ENCODE measurements at places on chromosomes 11 and 22. TPM values are rescaled to one million over a fixed set of nuclear protein-coding genes. Genes with fewer than 3 reads are reported as not detected.

MS4A12 gene
- total RNA-seq = not detected

OR10A6 gene
- total RNA-seq = not detected

CSF2RB gene
- total RNA-seq = 0.54 TPM

CABP7 gene
- not detected for total RNA-seq

MUC2 gene
- not detected for total RNA-seq

- H3K27ac ChIP-seq = no peak overlapping the region
- no peaks in the 10 kb centered on the region for H3K4me1 ChIP-seq
- peaks cover 4% of the 10 kb centered on the region for H3K27me3 ChIP-seq
- DNase-seq = no peak
These were observed 217.0 kb downstream of the NAV2 start for GRCh38 chr11:19929655-19930054.

DNA sequence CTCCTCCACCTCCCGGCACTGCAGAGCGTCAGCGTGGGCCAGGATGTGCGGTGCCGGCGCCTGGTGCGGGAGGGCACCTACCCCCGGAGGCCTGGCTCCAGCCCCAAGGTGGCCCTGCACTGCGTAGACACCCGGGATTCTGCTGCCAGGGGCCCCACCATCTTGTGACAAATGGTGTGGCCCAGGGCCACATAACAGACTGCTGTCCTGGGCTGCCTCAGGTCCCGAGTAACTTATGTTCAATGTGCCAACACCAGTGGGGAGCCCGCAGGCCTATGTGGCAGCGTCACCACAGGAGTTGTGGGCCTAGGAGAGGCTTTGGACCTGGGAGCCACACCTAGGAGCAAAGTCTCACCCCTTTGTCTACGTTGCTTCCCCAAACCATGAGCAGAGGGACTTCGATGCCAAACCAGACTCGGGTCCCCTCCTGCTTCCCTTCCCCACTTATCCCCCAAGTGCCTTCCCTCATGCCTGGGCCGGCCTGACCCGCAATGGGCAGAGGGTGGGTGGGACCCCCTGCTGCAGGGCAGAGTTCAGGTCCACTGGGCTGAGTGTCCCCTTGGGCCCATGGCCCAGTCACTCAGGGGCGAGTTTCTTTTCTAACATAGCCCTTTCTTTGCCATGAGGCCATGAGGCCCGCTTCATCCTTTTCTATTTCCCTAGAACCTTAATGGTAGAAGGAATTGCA is 13.5 kb downstream of the TSKU start:
- no peak for DNase-seq
- no peaks in the 10 kb centered on the region for H3K27me3 ChIP-seq
- H3K27ac ChIP-seq = no peak overlapping the region
- H3K36me3 ChIP-seq = no peaks in the 10 kb centered on the region

DNA sequence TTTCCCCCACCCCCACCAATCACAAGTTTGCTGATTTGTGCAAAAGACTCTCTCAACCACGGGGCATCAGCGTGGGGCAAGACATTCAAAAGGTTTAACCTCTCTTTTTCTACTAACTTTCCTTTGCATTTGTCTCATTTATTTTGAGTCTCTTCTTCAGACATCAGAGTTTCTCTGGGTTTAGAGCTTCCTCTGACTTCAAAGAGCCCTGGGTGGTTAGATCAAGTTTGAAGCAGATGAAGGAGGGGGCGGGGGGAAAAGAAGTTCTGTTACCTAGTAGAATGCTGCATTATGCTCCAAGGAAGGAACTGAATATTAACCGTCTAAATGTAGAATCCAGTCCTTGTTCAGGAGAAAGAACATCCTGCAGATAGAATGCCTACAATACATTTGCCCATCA is 24.5 kb downstream of the GAS2 start:
- peak overlapping the region; percentile 33 for H3K4me3 ChIP-seq
- DNase-seq = peak; percentile 30
- peaks cover 14% of the 10 kb centered on the region for H3K4me1 ChIP-seq
- peak overlapping the region; percentile 61 for H3K27ac ChIP-seq

DNA sequence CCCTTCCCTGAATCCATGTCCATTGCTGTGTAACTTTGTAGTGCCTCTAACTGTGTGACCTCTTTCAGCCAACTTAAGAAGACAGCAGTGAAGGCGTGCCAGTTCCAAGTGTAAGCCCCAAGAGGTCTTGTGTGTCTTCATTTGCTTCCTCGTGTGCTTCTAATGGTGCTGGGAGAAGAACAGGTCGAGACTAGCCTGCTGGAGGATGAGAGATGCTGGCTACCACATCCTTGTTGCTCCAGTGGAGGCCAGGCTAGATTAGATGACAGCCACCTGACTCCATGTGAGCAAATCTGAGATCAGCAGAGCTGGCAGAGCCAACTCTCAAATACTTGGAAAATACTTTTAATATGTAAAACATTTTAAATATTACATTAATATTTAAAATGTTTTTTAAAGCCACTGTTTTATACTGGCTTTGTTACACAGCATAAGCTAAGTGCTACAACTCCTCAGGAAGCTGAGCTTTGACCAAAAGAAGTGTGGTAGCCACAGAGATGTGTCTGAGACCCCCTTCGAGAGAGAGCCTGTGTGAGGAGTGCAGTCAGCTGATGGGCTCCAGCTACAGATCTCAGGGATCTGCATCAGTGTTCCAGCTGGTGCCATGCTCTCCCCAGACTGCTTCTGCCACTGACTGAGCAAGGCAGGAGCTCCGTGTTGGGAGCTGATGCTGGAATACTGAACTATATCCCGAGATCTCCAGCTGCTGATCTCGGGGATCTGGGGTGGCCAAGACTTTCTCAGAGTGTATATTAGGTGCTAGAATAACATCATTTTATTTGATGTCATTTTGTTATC is 8.9 kb downstream of the KCNJ11 start:
- no peaks in the 10 kb centered on the region for H3K36me3 ChIP-seq
- H3K27ac ChIP-seq = no peak overlapping the region
- H3K27me3 ChIP-seq = peaks cover 2% of the 10 kb centered on the region
- H3K4me1 ChIP-seq = no peaks in the 10 kb centered on the region

DNA sequence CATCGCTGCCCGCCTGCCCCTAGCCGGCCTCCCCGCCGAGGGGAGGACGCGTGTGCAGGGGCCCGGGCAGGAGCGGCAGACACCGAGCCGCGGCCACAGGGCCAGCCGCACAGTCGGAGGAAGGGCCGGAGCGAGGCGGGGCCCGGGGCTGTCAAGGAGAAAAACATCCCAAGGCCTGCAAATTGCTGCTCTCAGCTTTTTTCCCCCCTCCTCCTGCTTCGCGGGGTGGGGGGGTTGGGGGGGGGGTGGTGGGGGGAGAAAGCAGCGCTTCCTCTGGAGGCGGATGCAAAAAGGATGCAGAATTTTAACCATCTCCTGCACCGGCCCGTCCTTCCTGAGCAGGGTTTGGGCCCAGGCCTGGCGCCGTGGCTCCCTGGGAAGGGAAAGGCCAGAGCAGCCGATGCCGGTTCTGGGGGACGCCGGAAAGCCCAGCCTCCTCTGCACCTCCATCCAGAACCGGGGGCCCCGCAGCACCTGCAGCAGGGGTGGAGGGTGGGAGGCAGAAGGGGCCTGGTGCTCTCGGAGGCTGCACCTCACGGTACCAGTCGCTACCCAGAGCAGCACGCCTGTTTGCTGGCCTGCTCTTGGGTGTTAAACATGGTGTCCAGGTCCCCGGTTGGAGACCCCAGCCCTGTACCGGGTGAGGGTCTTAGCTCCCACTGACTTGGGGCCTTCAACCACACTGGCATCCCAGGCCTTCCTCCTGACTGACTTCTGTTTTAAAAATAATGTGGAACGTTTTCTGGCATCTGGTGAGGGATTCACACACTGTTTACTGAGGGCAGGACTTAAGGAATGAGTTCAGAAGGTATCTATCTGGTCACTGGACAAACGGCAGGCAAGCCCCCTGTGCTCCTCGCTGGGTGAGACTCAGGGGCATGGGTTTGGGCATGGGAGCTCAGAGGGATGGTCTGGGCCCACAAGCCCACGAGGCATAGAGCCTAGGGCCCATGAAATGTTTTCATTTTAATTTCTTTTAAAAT is 77.4 kb upstream of the WNT7B start:
- peaks cover 62% of the 10 kb centered on the region for H3K4me1 ChIP-seq
- H3K27ac ChIP-seq = peak overlapping the region; percentile 95
- DNase-seq = peak; percentile 56
- no peaks in the 10 kb centered on the region for H3K27me3 ChIP-seq
- H3K36me3 ChIP-seq = peaks cover 3% of the 10 kb centered on the region

DNA sequence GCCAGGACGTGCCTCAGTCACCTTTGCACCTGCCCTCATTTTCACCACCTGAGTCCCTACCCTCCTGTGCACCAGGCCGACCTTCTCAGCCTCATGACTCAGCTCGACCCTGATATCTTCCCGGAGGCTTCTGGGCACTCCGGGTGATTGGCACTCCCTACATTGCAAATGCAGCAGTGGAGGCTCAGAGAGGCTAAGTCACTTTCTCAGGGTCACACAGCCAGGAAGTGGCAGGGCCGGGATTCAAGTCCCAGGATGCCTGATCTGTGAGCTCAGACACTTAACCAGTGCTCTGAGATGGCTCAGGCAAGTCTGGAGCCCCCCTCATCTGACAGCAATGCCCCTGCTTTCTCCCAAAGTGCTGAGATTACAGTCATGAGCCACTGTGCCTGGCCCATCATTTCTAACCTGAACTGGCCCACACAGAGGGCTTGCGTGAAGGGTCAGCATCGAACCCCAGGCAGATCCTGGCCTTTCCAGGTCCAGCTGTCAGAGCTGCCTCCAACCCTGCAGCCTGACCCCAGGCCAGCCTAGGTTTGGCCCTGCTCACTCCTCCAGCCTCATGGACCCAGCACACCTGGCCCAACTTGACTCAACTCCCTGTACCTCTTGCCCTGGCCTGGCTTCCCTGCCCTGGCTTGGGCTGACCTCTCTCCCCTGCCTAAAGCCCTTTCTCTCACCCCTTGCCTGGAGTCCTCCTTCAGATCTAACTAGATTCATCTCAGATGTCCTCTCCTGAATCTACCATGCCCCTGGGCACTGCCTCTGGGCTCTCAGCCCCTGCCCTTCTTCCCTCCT is 40.7 kb upstream of the RTL6 start:
- no peaks in the 10 kb centered on the region for H3K36me3 ChIP-seq
- no peak overlapping the region for H3K27ac ChIP-seq
- H3K27me3 ChIP-seq = peaks cover 6% of the 10 kb centered on the region
- no peak overlapping the region for H3K4me3 ChIP-seq
- DNase-seq = no peak
- H3K4me1 ChIP-seq = peaks cover 2% of the 10 kb centered on the region

- H3K4me3 ChIP-seq = peak overlapping the region; percentile 93
- H3K4me1 ChIP-seq = peaks cover 58% of the 10 kb centered on the region
- DNase-seq = peak; percentile 42
- peaks cover 36% of the 10 kb centered on the region for H3K36me3 ChIP-seq
These were observed 824 bp upstream of the CBX6 start for GRCh38 chr22:38872831-38873248.

DNA sequence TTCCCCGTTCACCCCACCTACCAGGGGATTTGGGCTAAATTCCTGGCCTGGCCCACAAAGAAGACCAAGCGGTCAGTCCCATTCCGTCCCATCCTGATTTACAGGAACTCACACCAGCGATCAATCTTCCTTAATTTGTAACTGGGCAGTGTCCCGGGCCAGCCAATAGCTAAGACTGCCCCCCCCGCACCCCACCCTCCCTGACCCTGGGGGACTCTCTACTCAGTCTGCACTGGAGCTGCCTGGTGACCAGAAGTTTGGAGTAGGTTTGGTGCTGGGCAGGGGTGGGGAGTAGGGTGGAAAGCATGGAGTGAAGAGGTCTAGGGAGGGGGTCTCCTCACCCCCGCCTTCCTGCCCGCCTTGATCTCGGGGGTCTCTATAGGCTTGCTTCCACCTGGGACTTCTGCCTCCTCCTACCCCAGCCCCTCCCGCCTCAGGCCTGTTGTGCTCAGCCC is at the start of gene SERPING1:
Gene SERPING1, plus strand, starts transcription at position 225 of the 455 bp plus-strand sequence. CDS start 586 bp downstream, outside the sequence.
- H3K36me3 ChIP-seq = no peaks in the 10 kb centered on the region
- no peak for DNase-seq
- no peak within 1 kb of the TSS for H3K27ac ChIP-seq
- H3K27me3 ChIP-seq = peaks cover 22% of the 10 kb centered on the region

DNA sequence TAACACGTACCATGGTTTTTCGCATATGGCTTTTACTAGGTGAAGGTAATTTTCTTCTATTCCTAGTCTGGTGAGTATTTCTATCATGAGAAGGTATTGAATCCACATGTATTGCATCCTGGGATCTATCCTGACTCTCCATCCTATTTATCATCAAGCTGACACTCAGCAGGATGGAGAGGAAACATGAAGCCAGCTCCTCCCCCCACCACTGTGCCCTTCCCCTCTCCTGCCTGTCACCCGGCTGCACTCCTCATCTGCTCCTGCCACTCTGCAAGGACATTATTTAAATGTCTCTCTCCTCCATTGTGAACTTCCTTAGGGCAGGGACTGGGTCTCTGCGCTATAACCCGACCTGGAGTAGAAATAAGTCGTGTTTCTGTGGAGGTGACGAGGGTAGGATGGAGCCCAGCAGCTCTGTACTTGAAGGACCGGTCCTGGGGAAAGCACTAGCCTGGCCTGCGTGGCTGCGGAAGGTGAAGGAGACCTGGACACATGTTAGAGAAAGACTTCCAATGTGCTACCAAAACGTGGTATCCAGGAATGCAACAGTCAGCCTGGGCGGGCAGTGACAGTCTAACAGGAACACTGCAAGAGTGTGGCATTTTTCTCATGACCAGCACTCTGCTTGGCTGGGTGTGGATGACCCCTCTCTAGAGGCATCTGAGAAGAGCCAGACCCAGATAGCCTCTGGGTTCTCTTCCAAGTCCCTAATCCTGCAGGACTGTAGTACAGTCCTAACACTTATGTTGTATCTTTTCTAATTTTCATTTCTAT is 111.2 kb downstream of the MICAL3 start:
- no peaks in the 10 kb centered on the region for H3K36me3 ChIP-seq
- DNase-seq = no peak
- no peaks in the 10 kb centered on the region for H3K27me3 ChIP-seq
- no peak overlapping the region for H3K27ac ChIP-seq

DNA sequence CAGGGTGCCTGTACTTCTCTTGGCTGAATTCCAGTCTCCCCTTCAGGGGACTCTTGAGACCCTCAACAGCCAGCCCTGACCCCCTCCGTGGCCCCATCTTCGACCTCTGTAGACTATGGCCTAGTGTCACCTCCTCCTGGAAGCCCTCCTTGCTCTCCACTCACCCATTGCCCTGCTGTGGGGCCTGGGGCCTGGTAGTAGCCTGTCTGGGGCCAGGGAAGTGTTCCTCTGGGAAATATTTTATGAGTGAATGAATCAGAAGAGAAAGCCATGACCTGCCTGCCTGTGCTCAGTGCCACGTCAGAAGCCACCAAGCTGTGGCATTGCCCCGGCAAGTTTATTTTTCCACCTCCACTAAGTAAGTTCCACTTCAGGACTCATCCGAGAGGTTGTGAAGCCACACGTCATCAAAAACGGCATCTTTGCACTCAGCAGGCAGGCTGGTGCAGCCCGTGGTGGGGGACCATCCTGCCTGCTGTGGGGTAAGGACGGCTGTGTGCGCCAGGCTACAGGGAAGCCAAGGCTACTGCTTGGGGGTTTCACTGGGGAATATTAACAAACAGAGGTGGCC is 59.6 kb upstream of the PPARA start:
- no peaks in the 10 kb centered on the region for H3K4me1 ChIP-seq
- no peak overlapping the region for H3K27ac ChIP-seq
- H3K4me3 ChIP-seq = no peak overlapping the region

GRCh38 chr11:61472282-61472681 is 36.3 kb upstream of the LRRC10B start:
- H3K36me3 ChIP-seq = peaks cover 23% of the 10 kb centered on the region
- H3K27ac ChIP-seq = no peak overlapping the region
- H3K4me1 ChIP-seq = peaks cover 14% of the 10 kb centered on the region
- no peak for DNase-seq
- no peak overlapping the region for H3K4me3 ChIP-seq

GRCh38 chr11:75101424-75102128 is 4.9 kb upstream of the OR2AT4 start:
- DNase-seq = no peak
- peaks cover 33% of the 10 kb centered on the region for H3K27me3 ChIP-seq
- no peak overlapping the region for H3K4me3 ChIP-seq
